ENCODE measurements at places on chromosomes 2 and 18.

DNA sequence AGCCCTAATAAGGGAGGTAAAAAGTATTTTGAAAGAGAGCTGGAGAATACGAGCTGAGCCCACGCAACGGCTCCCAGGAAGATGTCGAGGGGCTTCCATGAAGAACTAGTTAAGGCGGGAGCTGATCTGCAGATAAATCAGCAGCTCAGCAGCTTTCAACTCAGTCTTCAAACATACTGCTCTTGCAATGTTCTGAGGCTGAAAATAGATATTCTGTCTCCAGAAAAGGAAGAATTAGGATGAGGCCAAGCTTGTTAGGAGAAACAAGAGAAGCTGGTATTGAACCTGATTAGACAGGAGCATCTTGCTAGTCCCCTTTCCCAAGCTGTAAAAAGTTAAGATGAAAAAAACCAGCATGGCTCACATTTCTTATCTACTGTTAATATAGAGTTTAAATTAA, 91.1 kb downstream of the AFF3 start:
- DNase-seq = no peak

- no peak for DNase-seq
Observed at GRCh38 chr18:56414357-56414756, 224.0 kb downstream of the TXNL1 start.

DNA sequence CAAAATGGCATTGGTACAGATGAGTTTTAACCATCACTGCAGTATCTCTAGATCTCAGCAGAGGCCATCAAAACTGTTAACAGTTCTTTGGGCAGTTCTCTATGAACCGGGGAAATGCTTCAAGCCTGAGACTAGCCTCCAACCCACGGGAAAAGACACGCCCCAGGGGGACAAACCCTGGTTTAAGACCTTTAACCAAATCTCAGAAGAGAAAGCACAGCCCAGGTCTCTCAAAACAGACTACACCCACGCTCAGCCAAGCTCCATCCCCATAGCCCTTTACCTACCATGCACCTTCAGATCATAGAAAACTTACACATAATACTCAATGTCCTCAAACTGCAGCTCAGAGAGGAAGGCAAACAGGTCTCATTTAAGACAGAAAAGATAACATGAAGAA, 78.3 kb downstream of the TMEM163 start:
- no peak for DNase-seq

DNA sequence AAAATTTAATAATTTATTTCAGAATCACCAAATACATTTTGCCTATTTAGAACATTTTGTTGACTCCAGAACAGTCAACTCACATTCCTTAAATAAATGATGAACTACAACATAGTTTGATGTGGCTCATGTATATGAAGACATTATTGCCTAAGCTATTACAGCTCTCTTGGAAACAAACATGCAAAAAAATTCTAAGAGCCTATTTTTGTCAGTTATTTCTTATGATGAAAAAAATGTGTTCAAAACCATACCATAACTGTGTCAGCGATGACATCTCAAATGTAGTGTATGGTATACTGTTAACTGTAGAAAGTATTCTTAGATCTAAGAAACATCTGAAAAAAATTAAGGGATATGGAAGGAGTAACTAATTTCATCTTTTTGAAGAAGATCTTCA, 6.3 kb upstream of the EMILIN2 start:
- no peak for DNase-seq

DNA sequence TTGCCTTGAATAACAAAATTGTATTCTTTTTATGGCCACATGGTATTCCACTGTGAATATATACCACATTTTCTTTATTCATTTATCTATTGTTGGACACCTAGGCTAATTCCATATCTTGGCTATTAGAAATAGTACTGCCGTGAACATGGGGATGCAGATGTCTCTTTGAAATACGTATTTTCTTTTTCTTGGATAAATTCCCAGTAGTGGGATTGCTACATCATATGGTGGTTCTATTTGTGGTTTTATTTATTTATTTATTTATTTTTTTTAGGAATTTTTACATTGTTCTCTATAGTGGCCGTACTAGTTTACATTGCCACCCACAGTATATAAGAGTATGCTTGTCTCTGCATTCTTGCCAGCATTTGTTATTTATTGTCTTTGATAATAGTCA, 679.8 kb upstream of the NRXN1 start:
- DNase-seq = no peak

GRCh38 chr2:201966691-201967438, 66.8 kb upstream of the FZD7 start:
- DNase-seq = no peak

- no peak for DNase-seq
Observed at GRCh38 chr2:214031566-214031965, 379.3 kb upstream of the VWC2L start.

- DNase-seq = no peak
Observed at GRCh38 chr2:43267381-43267780, 41.0 kb upstream of the ZFP36L2 start.

- no peak for DNase-seq
Observed at GRCh38 chr2:29628108-29628745, 293.2 kb downstream of the ALK start.

- no peak for DNase-seq
Observed at GRCh38 chr2:19575641-19576040, 217.2 kb upstream of the OSR1 start.

DNA sequence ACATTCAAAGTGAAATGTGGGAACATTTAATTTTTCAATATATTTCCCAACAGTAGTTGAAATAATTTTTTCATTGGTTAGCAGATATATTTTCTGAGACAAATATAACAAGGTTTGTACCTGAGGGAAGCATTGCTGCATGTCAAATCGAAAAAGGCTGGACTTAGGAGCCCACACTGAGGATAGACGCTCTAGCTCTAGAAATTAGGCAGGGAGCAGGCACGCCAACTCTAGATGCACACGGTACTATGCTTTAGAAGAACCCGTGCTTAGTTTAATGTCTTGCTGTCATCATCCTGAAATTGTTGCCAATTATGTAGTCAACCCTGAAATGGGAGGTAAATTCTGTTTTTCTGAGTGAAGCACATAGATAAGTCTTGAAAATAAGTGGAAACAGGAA, 731.1 kb upstream of the ZNF804A start:
- DNase-seq = no peak

GRCh38 chr18:12645751-12646203, 12.1 kb downstream of the SPIRE1 start:
- no peak for DNase-seq

DNA sequence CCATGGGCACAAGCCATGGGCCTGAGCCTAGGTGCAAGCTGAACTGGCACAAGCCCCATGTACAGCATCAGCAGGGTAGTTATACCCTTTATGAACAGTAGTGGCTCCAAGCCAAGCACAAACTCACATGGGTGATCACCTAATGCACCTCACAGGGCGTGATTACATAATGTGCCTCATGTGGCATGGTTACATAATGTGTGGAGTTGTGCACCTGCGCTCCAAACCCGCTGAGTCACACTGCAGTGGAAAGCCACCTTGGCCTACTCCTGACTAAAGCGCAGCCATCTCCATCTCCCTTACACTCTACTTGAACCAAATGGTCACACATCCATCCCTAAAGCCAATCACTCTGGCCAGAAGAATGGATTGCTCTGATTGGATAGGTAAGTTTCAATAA, 279.7 kb downstream of the MBD2 start:
- peak; percentile 61 for DNase-seq

Data from T-helper 2 cell (primary cell).